Chondrocyte (in vitro differentiated cells): ENCODE measurements at places on chromosomes 4 and X. TPM values are rescaled to one million over a fixed set of nuclear protein-coding genes. Genes with fewer than 3 reads are reported as not detected.

- DNase-seq: no peak
These were observed 5.2 kb downstream of the MAEA start for GRCh38 chr4:1294891-1295290.

DNA sequence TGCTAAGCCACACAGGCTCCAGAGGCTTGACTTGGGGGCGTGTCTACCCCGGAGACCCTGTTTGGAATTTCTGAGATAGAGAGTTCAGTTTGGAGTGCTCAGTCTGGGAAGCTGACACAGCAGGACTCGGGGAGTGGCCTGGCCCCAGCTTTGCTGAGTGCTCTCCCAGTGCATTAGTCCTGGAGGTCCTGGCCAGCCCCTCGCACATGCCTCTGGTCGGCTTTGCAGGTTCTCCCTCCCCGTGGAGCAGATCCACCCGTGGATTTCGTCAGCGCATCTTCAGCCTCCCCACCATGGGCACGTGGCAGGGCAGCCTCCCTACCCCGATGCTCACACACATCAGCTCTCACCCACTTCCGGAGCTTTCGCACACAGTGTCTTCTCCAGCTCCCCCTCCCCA is 65.2 kb downstream of the PSAPL1 start:
- no peak for DNase-seq

GRCh38 chr4:93232883-93233282 is 595.7 kb upstream of the ATOH1 start:
- DNase-seq: no peak

DNA sequence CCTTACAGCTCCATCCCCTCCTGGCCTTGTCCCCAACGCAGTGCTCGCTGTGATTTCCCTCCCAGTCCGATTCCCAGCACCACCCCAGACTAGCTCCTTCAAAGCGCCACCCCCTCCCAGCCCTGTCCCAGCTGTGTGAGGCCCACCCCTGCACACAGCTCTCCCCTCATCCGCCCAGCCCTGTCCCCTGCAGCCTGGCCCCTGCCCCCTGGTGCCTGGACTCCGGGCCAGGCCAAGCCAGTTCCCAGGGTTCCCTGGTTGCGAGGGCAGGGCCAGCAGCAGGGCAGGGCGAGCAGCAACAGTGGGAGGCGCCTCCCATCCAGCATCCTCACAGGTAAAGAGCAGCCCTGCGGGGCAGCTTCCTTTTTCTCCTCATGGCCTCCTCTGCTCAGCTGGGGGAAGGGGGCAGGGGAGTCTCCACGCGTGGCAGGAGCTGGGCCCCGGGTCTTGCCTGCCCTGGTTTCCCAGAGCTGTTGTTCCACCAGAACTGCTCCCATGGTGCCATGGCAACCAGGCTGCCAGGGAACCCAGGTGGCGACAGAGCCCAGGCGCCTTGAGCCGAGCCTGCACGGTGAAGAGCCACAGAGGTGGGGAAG is 24.8 kb downstream of the IQSEC2 start:
- DNase-seq: no peak

GRCh38 chrX:115968436-115969252 is 201.9 kb upstream of the AGTR2 start:
- DNase-seq: no peak

DNA sequence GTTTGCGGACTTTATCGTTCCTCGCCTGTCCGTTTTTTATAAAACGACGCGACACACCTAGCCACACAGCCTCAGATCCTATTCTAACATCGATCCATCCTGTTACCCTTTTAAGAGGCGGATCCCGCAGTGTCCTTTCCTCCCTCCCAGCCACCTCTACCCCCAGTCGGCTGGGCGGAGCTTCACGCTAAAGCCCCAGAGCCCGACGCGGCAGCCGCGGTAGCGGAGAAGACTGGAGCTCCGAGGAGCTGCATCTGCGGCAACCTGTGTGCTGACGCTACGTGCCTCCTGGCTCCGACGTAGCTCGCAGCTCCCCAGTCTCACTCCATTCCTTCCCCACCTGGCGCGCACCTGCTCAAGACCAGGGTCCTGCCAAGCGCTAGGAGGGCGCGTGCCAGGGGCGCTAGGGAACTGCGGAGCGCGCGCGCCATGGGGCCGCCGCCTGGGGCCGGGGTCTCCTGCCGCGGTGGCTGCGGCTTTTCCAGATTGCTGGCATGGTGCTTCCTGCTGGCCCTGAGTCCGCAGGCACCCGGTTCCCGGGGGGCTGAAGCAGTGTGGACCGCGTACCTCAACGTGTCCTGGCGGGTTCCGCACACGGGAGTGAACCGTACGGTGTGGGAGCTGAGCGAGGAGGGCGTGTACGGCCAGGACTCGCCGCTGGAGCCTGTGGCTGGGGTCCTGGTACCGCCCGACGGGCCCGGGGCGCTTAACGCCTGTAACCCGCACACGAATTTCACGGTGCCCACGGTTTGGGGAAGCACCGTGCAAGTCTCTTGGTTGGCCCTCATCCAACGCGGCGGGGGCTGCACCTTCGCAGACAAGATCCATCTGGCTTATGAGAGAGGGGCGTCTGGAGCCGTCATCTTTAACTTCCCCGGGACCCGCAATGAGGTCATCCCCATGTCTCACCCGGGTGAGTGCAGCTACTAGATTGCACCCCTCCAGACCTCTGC is at the start of gene RNF128:
Gene RNF128 (plus strand): TSS at position 217 of the 953 bp plus-strand sequence. CDS start 213 bp downstream, at position 430.
- no peak for DNase-seq

- no peak for DNase-seq
These were observed 307.5 kb upstream of the SLIT2 start for GRCh38 chr4:19944251-19944650.

- DNase-seq: no peak
These were observed 3.1 kb downstream of the MID1IP1 start for GRCh38 chrX:38804432-38804681.

GRCh38 chr4:48138936-48139335 is 4.9 kb upstream of the TXK start:
- DNase-seq: no peak

- DNase-seq: no peak
These were observed 25.3 kb upstream of the CLDN24 start for GRCh38 chr4:183347566-183347965.

DNA sequence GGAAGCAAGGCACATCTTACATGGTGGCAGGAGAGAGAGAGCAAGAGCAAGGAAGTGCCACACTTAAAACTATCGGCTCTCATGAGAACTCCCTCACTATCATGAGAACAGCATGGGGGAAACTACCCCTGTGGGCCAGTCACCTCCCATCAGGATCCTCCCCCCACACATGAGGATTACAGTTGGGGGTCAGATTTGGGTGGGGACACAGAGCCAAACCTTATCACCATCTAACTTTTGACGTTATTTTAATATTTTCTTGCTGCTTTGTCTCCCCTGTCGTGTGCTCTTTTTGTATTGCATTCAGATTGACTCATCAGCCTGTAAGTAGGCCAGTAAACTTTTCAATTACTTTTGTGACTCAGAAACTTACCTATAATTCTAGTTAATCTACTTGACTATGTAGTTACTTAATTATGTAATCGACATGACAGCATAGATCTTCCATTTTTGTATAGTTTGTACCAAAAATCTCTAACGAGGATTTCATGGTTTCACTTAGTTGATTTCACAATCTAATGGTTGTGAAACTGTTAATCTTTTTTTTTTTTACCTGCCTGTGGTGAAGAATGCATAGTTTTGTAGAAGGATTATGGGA is 18.3 kb downstream of the STIM2 start:
- no peak for DNase-seq

- no peak for DNase-seq
These were observed 72.4 kb downstream of the GPC3 start for GRCh38 chrX:133913009-133913408.

DNA sequence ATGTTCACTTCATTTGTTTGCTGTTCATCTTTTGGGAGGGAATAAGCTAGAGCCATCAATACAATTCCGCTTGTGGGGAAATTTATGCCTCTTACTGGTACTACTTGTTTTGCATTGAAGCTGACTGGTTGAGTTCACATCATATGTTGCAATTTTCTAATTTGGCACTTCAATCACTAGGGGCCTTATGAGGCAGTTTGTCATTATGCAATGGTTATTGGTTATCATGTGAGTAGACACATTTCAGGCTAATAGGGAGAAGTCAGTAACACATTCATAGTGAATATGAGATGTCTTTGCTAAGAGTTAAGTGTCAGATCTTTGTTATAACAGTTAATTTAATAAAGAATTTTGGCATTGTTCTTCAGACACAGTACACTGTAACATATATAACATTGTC is 5.0 kb downstream of the RPL36A start:
- DNase-seq: no peak

- no peak for DNase-seq
These were observed 426 bp upstream of the XIAP start for GRCh38 chrX:123859409-123859845.

- no peak for DNase-seq
These were observed 46.7 kb downstream of the ARL9 start for GRCh38 chr4:56552273-56552672.

- DNase-seq: no peak
These were observed 61.1 kb downstream of the FBXO8 start for GRCh38 chr4:174222266-174222872.

Gene MAGEB1
- total RNA-seq: not detected in 3 replicates
